Suprapubic skin (tissue), 4 donors: ENCODE measurements at places on chromosomes 4 and X.

- H3K4me3 ChIP-seq, result peak overlapping the region; percentile 80
- no peaks in the 10 kb centered on the region for H3K27me3 ChIP-seq
- H3K27ac ChIP-seq, result peak overlapping the region; percentile 82
- H3K36me3 ChIP-seq, result no peaks in the 10 kb centered on the region
- H3K4me1 ChIP-seq, result peaks cover 39% of the 10 kb centered on the region
- no peak for DNase-seq
Measured at GRCh38 chrX:68832101-68832416, 3.2 kb downstream of the EFNB1 start.

DNA sequence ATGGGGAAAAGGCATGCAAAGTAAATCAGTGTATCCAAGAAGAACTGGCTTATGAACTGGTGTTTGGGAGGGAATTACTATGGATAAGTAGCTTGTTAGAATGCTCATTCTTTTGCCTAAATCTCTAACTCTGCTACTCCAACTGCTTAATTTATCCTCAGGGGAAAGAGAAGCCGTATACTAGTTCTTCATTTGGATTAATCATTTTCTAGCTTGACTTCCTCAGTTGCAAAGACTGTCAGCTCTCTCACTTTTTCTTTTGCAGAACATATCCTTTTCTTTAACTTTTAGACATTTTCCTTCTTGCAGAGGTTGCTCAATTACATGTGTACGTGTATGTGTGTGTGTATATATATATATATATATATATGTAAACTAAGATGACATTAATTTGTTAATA lies 21.9 kb downstream of the GPRIN3 start:
- no peak overlapping the region for H3K4me3 ChIP-seq
- no peaks in the 10 kb centered on the region for H3K36me3 ChIP-seq
- peaks cover 4% of the 10 kb centered on the region for H3K4me1 ChIP-seq
- DNase-seq, result no peak
- no peaks in the 10 kb centered on the region for H3K27me3 ChIP-seq
- H3K27ac ChIP-seq, result no peak overlapping the region

GRCh38 chr4:109207898-109208297 lies 94.6 kb downstream of the COL25A1 start:
- DNase-seq, result no peak
- H3K4me3 ChIP-seq, result no peak overlapping the region
- no peaks in the 10 kb centered on the region for H3K36me3 ChIP-seq
- no peaks in the 10 kb centered on the region for H3K27me3 ChIP-seq
- H3K4me1 ChIP-seq, result peaks cover 5% of the 10 kb centered on the region

DNA sequence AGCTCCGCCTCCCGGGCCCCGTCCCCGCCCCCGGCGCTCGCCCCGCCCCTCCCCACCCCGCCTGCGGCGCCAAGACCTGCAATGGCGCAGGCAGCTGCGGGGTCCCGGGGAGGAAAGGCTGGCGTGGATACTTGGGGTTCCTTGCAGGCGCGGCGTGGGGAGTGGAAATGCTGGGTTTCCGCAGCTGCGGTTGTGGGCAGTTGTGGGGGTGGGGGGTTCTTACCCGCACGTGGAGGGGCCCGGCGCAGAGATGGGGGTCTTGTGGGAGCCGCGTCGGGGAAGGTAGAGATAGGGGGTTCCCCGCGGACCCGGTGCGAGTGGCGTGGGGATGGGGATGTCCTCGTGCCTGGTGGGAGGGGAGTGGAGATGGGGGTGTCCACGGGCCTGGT lies 680 bp upstream of the ASMTL start:
- no peaks in the 10 kb centered on the region for H3K36me3 ChIP-seq
- DNase-seq, result peak; percentile 94
- peak overlapping the region; percentile 81 for H3K4me3 ChIP-seq
- H3K4me1 ChIP-seq, result peaks cover 26% of the 10 kb centered on the region
- H3K27ac ChIP-seq, result peak overlapping the region; percentile 90

GRCh38 chr4:151524610-151525009 lies 115.6 kb downstream of the FHIP1A start:
- H3K4me1 ChIP-seq, result peaks cover 2% of the 10 kb centered on the region
- H3K27ac ChIP-seq, result no peak overlapping the region
- no peak overlapping the region for H3K4me3 ChIP-seq
- H3K36me3 ChIP-seq, result no peaks in the 10 kb centered on the region
- no peak for DNase-seq
- H3K27me3 ChIP-seq, result no peaks in the 10 kb centered on the region

DNA sequence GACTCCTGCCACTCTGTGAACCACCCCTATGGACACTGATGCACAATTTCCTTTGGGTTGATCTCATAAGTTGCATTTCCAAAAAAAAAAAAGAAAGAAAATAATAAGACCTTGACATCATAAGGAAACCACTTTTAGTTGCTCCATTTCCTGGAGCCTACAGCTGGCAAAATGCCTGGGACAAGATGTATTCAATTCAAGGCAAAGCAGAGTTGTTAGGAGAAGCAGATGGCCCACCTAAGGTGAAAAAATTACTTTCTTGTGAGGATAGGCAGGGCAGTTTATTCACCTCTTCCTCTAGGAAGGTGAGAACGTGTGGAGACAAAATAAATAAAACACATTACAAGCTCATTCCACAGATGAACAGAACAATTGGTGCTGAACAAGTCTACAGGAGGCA lies 14.1 kb upstream of the SCRG1 start:
- no peaks in the 10 kb centered on the region for H3K36me3 ChIP-seq
- DNase-seq, result no peak
- H3K27me3 ChIP-seq, result no peaks in the 10 kb centered on the region
- no peak overlapping the region for H3K27ac ChIP-seq
- no peak overlapping the region for H3K4me3 ChIP-seq

DNA sequence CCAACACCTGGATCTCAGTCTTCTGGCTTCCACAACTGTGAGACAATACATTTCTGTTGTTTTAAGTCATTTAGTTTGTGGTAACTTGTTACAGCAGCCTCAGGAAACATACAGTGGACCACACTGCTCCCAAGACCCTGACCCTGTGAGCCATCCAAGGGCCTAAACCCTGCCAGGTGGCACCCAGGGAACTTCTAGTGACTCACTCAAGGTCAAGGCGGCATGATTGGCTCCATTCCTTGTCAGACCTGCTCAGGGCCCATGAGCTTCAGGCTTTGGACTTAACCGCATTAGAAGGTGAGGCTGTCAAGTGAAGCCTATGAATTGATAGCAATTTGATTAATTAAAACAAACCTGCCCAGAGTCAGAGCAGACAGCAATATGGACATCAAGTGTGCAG lies 165.7 kb upstream of the MAMLD1 start:
- no peak overlapping the region for H3K4me3 ChIP-seq
- H3K4me1 ChIP-seq, result peaks cover 3% of the 10 kb centered on the region
- no peak overlapping the region for H3K27ac ChIP-seq

DNA sequence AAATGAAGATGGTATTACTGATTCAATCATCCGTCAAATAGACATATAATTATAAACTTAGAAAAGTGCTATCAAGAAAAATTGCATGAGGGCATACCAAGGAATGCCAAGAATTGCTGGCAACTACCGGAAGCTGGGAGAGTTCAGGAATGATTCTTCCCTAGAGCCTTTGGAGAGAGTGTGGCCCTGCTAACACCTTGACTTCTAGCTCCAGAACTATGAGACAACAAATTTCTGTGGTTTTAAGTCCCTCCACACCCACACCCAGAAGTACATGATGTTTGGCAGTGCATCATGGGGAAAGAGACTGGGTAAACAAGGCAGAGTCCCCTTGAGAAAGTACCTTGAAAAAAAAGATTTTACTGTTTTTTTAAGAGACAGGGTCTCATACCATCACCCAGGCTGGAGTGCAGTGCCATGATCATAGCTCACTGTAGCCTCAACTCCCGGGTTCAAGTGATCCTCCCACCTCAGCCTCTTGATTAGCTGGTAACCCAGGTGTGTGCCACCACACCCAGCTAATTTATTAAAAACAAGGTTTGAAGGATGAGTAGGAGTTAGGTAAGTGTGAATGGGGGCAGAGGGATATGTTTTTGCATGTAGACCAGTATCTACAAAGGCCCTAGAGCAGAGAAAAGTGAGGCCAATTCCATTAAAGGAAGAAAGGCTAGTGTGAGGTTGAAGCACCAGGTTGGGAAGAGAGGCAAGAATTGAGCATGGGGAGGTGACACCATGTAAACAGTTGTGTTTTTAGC lies 53.1 kb downstream of the GSX2 start:
- H3K27ac ChIP-seq, result no peak overlapping the region
- no peak overlapping the region for H3K4me3 ChIP-seq
- no peak for DNase-seq
- H3K27me3 ChIP-seq, result peaks cover 6% of the 10 kb centered on the region
- no peaks in the 10 kb centered on the region for H3K36me3 ChIP-seq
- no peaks in the 10 kb centered on the region for H3K4me1 ChIP-seq

DNA sequence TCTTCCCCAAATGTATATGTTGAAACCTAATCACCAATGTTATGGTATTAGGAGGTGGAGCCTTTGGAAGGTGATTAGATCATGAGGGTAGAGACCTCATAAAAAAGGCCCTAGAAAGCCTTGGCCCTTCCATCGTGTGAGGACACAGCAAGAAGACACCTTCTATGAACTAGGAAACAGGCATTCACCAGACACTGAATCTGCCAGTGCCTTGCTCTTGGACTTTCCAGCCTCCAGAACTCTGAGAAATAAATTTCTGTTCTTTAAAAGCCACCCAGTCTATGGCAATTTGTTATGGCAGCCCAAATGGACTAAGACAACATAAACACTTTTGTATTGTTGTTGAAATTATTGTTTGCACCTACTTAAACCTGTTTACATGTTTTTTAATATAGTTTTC lies 221.8 kb upstream of the RPS6KA3 start:
- no peak overlapping the region for H3K4me3 ChIP-seq
- DNase-seq, result no peak
- no peaks in the 10 kb centered on the region for H3K27me3 ChIP-seq
- no peaks in the 10 kb centered on the region for H3K36me3 ChIP-seq
- no peak overlapping the region for H3K27ac ChIP-seq
- no peaks in the 10 kb centered on the region for H3K4me1 ChIP-seq

DNA sequence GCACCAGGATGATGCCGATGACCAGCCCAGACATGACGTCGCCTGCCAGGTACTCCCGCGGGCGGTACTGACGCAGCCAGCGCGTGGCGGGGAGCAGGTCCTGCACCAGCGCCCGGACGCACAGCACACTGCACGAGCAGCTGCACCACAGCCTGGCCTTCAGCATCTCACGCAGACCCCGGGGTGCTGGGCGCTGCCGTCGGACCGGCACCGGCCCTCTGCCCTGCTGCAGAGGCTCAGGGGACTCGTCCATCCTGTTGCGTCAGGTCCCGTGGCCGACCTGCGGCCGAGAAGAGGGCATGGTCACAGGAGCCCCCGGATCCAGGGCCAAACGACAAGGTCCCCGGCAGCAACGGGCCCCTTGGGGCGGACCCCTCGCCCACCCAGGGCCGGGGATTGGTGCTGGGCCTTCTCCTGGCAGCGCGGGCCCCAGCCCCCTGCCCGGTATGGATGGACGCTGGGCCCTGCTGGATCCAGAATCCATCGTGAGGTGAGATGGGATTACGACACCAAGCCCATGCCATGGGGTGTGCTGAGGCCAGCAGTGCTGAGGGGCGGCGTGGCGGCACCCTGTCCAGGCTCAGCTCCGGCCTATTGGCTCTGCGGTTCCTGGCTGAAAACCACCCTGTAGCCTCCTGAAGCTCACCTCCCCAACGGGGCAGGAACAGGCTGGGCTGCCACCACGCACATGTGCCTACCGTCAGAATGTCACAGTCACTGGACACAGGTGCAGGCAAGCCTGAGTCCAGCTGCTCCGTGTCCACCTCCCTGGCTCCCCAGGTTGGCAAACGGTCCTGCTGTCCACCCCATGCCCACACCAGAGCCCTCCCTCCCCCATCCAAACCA lies 1.5 kb downstream of the SLC26A1 start:
- H3K27me3 ChIP-seq, result peaks cover 14% of the 10 kb centered on the region
- no peak overlapping the region for H3K4me3 ChIP-seq
- H3K4me1 ChIP-seq, result peaks cover 19% of the 10 kb centered on the region
- DNase-seq, result no peak

- H3K36me3 ChIP-seq, result no peaks in the 10 kb centered on the region
- peak overlapping the region; percentile 8 for H3K27ac ChIP-seq
- H3K4me1 ChIP-seq, result peaks cover 3% of the 10 kb centered on the region
- no peak overlapping the region for H3K4me3 ChIP-seq
- DNase-seq, result no peak
Measured at GRCh38 chr4:79281566-79282359, 44.1 kb downstream of the NAA11 start.

DNA sequence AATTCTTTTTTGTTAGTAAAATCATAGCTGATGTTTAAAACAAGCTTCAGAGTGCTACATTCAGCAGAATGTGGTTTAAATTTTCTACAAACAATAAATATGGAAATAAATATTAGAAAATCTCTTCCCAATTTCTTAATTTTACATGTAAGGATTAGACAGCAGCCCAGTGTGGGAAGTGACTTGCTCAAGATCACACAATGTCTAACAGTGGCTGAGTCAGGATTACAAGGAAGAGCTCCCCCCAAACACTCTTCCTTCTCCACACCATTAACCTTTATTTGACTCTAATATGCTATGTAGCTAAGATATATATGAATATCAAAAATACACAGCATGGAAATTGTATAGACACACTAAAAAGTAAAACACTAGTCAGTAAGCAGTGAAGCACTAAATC lies 59.5 kb downstream of the SLC10A7 start:
- H3K4me1 ChIP-seq, result no peaks in the 10 kb centered on the region
- H3K4me3 ChIP-seq, result no peak overlapping the region
- no peak overlapping the region for H3K27ac ChIP-seq
- no peak for DNase-seq
- no peaks in the 10 kb centered on the region for H3K36me3 ChIP-seq
- no peaks in the 10 kb centered on the region for H3K27me3 ChIP-seq

GRCh38 chr4:113760094-113760794 lies 1.3 kb downstream of the CAMK2D start:
- H3K27ac ChIP-seq, result peak overlapping the region; percentile 99
- peak overlapping the region; percentile 81 for H3K4me3 ChIP-seq
- no peaks in the 10 kb centered on the region for H3K27me3 ChIP-seq
- no peaks in the 10 kb centered on the region for H3K36me3 ChIP-seq

DNA sequence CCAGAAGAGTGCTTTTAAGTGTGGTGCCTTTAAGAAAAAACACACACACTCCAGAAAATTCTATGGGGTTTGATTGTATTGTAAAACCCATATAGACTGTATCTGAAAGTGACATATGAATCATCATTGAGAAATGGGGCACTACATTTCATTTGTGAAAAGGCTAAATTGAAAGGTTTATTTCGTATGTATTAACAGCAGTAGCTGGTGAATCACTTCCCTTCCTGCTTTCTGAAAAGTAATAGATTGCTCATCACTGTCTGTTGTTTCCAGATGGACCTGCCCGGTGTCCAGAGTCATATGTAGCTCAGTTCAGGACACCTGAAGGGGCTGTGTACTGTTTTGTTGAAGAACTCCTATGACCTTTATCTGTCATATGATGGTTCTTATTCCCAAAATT lies 28.1 kb upstream of the HPRT1 start:
- no peaks in the 10 kb centered on the region for H3K4me1 ChIP-seq
- no peaks in the 10 kb centered on the region for H3K27me3 ChIP-seq
- H3K4me3 ChIP-seq, result no peak overlapping the region
- no peaks in the 10 kb centered on the region for H3K36me3 ChIP-seq

GRCh38 chr4:78764498-78764961 lies 11.6 kb upstream of the BMP2K start:
- H3K27ac ChIP-seq, result no peak overlapping the region
- DNase-seq, result no peak
- no peaks in the 10 kb centered on the region for H3K27me3 ChIP-seq
- no peaks in the 10 kb centered on the region for H3K36me3 ChIP-seq
- no peak overlapping the region for H3K4me3 ChIP-seq
- H3K4me1 ChIP-seq, result peaks cover 10% of the 10 kb centered on the region

GRCh38 chr4:73139245-73139644 lies 69.7 kb upstream of the COX18 start:
- H3K4me3 ChIP-seq, result no peak overlapping the region
- no peaks in the 10 kb centered on the region for H3K27me3 ChIP-seq
- no peak for DNase-seq
- H3K4me1 ChIP-seq, result no peaks in the 10 kb centered on the region
- no peak overlapping the region for H3K27ac ChIP-seq
- peaks cover 59% of the 10 kb centered on the region for H3K36me3 ChIP-seq
